Left lung (tissue), 14 donors: ENCODE measurements at places on chromosomes 2 and 18. TPM values are rescaled to one million over a fixed set of nuclear protein-coding genes. Genes with fewer than 3 reads are reported as not detected.

LIPG gene
- 19.8 TPM for polyA plus RNA-seq

GRCh38 chr2:234491897-234492296, 5.0 kb downstream of the ARL4C start:
- no peak for DNase-seq

DNA sequence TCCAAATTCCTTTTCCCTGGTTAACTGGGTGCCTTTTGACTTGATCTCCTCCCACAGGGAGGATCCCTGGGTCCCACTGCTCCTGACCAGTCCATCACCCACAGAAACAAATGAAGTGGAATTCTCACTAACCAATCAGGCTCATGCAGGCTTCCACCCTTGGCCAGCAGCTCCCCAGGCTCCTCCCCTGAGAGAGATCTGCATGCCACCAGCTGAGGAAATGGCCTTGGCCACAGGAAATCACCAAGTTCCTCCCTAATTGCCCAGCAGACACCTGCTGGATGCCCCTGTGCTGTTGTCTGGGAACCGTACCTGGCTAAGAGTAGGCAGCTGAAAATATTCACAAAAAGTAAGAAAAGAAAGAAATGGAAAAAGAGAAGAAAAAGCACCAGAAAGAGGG, 207.4 kb downstream of the NCK2 start:
- DNase-seq = no peak

- DNase-seq = no peak
Measured at GRCh38 chr2:221924576-221924975, 352.5 kb upstream of the EPHA4 start.

DNA sequence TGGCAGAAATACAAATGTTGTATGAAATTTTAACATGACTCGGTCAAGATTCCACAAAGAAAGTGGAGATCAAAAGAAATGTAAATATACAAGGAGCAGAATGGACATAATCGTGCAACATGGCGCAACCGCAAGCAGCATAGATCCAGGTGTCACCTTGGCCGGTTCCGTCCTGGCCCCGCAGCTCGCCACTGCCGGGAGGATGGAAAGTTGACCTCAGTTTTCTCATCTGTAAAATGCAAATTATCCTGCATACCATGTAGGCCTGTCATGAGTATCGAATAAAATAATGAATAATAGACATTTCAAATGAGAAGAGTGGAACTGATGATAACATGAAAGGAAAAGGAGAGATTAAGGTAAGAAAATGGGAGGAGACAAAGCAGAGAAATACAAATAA, 427.3 kb upstream of the SMIM21 start:
- DNase-seq = no peak

DES gene
- polyA plus RNA-seq = 25.7 TPM

DNA sequence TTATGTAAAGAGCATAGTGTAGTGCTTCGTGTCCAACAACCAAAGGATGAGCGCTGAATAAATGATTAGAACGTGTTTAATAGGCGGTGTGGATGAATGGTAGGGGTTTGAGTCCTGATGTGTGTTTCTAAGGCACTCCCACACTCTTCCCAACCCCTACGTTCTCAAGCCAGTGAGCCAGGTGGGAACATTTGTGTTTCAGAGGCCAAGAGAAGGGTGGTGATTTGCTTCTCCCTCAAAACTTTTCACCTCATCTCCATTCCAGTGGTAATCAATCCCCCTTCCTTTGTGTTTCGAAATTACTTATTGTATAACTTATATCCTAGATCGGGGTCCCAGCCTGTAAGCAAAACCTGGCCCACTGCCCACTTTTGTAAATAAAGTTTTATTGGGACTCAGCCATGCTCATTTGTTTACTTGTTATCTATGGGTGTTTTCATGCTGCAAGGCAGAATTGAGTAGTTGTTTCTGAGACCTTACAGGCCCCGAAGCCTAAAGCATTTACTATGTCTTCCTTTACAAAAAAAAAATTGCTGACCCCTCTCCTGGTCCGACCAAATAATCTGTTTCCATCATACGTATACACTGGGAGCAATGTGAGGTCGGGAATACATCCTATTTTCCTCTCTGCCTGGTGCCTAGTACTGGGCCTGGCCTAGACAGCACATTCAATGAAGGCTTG, 150.8 kb upstream of the MYCN start:
- DNase-seq = no peak
